ENCODE measurements at places on chromosomes 5 and 9.

DNA sequence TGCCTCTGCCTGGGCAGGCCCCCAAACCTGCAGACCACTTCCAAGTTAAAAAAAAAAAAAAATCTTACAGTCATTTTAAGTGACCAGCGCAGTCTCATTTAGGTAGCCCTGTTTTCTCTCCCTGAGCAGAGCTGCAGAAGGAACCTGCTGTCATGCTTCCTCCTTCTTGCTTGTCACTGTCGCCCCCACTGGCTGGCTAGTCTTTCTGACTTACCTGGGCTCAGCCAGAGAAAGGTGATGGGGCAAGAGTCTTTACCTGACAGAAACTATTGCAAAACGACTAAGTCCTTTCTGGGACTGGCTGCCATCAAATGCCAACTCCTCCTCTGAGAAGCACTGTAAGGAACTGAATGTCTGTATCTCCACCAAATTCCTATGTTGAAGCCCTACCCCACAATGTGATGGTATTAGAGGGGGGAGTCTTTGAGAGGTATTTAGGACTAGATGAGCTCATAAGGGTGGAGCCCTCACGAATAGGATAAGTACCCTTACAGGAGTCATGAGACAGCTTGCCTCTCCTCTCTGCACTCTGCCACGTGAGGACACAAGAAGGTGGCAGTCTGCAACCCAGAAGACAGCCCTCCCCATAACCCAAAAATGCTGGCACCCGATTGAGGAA lies 58.4 kb upstream of the SHC3 start:
- no peak for DNase-seq

DNA sequence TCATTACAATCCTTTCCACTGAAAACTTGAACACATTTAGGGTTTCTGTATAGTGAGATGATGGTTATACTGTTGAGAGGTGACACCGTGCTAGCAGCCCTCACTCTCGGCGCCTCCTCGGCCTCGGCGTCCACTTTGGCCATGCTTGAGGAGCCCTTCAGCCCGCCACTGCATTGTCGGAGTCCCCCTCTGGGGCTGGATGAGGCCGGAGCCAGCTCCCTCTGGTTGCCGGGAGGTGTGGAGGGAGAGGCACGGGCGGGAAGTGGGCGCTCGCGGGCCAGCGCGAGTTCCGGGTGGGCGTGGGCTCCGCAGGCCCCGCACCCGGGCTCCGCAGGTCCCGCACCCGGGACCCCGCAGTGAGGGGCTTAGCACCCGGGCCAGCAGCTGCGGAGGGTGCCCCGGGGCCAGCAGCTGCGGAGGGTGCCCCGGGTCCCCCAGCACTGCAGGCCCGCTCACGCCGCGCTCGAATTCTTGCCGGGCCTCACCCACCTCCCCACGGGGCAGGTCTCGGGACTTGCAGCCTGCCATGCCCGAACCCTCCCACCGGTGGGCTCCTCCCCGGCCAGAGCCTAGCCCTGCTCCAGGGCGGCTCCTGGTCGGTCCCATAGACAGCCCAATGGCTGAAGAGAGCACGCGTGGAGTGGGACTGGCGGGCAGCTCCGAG lies 145.9 kb upstream of the ZNF608 start:
- no peak for DNase-seq

- DNase-seq, result no peak
Observed at GRCh38 chr9:71721855-71722254, 46.5 kb downstream of the CEMIP2 start.

- DNase-seq, result no peak
Observed at GRCh38 chr5:155125551-155126095, 112.1 kb downstream of the KIF4B start.

DNA sequence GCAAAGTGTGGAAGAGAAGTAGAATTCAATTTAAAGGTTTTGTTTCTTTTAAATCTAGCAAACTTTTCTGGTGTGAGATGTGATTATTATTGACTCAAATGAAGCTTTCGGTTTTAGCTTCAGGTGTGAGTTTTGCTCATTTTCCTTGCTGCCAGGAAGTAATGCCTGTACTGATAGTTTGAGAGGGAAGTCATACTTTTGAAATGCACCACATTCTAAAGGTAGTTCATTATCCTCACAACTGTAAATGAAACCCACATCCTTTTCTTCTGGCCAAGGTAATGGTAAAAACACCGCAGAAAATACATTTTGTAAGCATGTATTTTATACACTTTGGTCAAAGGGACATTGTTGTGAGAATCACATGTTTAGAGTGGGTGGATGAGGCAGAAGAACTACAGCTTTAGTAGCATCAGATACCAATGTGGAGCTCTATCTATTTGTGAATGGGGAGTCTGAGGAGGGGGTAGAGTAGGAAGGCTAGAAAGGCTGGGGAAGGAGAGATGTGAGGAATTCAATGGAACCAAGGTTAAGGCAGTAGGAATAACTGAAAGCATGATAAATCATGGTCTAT lies 167.0 kb upstream of the CDKN2B start:
- DNase-seq, result no peak

GRCh38 chr5:35626108-35626507 lies 8.4 kb downstream of the SPEF2 start:
- no peak for DNase-seq

DNA sequence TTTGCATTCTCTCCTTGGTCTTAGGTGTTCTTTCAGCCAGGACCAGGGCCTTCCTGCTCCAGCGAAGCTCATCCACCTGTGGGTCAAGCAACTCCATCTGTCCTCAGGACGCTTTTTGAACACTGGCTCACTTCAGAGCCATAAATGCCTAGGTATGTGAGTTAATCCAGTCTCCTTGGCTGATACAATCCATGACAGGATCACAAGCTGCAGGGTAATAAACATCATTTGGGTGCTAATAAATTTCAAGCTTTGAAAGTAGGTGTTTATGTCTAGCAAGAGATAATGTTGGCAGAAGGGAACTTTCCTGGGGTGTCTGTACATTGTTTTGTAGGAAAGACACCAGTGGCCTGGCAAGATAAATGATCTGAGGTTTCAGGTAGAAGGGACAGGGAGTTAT lies 159.2 kb upstream of the TUT7 start:
- DNase-seq, result no peak

Measured in LoVo (cell line).